Peyer's patch (tissue), 4 donors: ENCODE measurements at places on chromosomes 2 and 18.
A peak's percentile ranks its signal among the peaks of the same experiment; 100 is the strongest.

- no peak for DNase-seq
Observed at GRCh38 chr2:218017211-218018053, 14.6 kb upstream of the TNS1 start.

- DNase-seq: no peak
Observed at GRCh38 chr2:237073552-237073951, 12.1 kb upstream of the COPS8 start.

DNA sequence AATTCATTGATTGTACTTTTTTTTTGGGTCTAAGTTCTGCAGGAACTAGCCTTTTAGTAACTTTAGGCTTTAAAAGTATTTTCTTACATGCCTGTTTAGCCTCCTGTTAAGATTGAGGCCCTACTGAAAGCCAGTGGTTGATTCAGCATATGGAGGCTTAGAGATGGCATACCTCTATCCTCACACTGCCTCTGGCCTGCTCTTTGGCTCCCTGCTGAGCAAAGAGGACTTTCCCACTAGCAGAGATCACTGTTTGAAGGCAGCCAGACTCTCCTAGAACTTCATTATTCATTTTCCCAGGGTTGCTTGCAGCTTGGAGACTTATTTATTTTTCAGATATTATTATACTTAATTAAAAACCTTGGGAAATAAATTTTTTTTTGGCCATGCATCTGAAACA lies 405.6 kb upstream of the MEX3C start:
- DNase-seq: no peak

DNA sequence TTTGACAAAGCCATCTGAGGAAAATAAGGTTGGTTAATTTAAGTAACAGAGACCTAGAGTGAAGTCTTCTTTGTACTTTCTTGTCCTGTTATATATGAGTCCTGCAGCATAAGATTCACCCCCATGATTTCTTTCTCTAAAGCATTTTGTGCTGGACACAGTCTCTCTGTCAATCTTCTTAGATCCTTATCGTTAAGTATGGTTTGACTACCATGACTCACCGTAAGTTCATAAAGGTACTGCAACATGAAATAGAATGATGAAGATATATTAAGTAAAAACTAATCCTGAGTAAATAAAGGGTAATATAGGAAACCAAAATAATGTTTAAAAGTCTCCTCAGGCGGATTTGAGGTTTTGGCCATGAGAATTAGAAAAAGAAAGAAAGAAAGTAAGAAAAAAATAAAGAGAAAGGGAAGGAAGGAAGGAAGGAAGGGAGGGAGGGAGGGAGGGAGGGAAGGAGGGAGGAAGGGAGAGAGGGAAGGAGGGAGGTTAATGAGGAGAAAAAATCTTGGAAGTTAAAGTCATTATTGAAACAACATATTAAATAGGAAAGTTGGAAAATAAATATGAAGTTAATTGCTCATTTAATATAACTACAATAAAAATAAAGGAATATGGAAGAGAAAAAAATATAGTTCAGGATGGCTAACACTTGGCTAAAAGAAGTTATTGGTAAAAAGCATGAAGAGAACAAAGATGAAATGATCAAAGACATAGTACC lies 980.3 kb upstream of the CDH2 start:
- DNase-seq: no peak

- DNase-seq: no peak
Observed at GRCh38 chr18:12776821-12777471, 74.1 kb downstream of the PSMG2 start.

DNA sequence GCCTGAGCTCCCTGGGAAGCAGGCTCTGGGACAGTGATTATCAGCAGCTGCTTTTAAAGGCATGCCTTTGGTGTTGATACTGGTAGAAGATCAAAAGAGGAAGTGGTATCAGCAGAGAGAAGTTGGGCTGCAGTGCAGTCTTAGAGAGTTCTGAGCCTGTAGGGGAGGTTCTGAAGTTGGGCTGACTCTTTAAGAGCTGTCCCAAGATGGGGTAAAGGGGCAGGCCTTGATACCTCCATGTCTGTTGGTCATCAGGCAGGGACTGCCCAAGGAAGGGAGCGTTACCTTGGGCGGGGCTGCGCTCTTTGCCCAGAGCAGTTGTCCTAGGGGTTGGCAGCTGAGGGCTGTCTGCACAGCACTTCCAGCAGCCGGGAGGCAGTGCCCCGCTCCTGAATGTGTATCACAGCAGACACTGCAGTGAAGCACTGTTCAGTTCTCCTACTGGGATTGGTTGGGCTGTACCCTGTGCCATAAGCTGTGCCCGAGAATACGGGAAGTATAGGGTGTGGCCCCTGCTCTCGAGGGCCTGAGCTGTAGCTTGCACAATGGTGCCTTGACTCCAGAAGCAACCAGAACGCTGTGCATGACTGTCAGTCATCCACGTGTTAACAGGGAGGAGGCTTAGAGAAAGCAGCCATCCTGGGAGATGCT lies 177.0 kb downstream of the CTIF start:
- DNase-seq: peak; percentile 77

- DNase-seq: no peak
Observed at GRCh38 chr2:137333386-137334165, 568.2 kb downstream of the THSD7B start.

DNA sequence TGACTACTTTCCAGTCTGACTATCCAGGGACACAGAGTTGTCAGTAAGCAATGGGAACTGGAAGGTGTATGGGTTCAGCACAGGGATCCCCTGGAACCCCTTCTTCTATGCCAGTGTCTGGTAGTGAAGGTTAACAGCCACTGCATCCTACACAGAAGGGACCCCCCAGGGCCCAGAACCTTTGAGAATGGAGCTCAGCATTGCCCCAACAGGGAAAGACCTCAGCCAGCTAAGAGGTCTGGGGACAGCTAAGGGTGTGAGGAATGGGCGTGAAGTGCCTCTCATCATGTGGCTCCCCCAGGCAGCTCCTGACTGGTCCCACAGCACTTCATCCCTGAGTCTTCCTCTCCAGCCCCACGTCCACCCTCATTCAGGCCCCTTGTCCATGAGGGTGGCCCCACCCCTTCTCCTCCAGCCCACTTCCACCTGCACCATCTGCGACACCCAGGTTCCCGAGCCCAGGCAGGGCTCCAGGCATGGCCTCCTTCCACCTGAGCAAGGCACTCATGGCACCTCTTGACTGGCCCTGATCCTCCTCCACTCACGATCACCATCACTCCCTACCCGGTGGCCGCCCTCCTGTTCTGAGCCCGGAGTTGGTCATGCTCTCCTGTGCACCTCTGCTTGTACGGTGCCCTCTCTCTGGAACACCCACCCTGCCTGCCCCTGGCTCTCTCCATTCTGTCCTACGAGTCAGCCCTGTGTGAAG lies 77.1 kb downstream of the SFXN5 start:
- DNase-seq: peak; percentile 30

DNA sequence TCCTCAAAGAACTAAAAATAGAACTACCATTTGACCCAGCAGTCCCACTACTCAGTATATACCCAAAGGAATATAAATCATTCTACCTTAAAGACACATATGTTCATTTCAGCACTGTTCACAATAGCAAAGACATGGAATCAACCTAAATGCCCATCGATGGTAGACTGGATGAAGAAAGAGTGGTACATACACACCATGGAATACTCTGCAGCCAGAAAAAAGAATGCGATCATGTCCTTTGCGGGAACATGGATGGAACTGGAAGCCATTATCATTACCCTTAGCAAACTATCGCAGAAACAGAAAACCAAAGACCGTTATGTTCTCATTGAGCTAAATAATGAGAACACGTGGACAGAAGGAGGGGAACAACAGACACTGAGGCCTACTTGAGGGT lies 44.5 kb downstream of the TWSG1 start:
- DNase-seq: no peak

DNA sequence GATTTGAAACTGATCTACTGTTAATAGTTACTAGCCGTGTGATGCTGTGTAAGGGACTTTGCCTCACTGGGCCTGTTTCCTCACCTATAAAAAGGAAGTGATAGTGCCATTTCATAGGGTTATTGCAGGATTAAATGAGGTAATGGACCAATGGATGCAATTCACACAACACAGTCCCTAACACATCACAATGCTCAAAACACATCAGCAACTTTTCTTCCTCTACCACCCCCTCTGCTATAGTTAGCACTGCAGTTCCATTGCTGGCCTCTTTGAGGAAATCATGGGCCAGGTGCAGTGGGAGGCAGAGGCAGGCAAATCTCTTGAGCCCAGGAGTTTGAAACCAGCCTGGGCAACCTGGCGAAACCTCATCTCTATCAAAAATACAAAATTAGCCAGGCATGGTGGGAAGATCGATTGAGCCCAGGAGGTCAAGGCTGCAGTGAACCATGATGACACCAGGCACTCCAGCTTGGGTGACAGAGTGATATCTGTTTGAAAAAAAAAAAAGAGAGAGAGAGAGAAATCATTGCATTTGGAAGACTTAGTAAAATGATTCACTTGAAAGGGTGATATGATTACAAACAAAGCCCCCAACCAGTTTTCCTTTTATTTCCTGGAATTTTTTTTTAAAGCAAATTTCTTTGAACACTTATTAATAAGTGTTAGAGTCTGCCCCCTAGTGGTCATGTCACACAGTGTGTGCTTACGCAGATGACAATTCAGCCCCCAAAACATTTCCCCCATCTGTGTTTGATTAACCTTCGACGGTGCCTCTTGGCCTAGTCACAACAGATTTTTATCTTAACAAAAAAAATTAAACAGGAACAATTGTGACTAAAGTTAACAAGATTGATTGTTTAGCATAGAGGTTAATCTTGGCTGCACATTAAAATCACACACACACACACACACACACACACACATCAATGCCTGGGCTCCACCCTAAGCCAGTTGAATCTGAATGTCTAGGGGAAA lies 88.6 kb upstream of the BCL11A start:
- peak; percentile 44 for DNase-seq

- no peak for DNase-seq
Observed at GRCh38 chr18:7056026-7056425, 61.6 kb downstream of the LAMA1 start.

GRCh38 chr18:65725251-65726050 lies 25.4 kb upstream of the CDH7 start:
- peak; percentile 58 for DNase-seq

- no peak for DNase-seq
Observed at GRCh38 chr2:152386266-152386665, 51.3 kb downstream of the FMNL2 start.

GRCh38 chr18:506264-506663 lies 5.8 kb upstream of the COLEC12 start:
- DNase-seq: no peak

GRCh38 chr18:55550471-55550870 lies 37.5 kb downstream of the TCF4 start:
- DNase-seq: no peak

GRCh38 chr18:73313476-73313875 lies 445.7 kb upstream of the NETO1 start:
- DNase-seq: no peak

- DNase-seq: no peak
Observed at GRCh38 chr2:85419009-85419675, 628 bp downstream of the SH2D6 start.

DNA sequence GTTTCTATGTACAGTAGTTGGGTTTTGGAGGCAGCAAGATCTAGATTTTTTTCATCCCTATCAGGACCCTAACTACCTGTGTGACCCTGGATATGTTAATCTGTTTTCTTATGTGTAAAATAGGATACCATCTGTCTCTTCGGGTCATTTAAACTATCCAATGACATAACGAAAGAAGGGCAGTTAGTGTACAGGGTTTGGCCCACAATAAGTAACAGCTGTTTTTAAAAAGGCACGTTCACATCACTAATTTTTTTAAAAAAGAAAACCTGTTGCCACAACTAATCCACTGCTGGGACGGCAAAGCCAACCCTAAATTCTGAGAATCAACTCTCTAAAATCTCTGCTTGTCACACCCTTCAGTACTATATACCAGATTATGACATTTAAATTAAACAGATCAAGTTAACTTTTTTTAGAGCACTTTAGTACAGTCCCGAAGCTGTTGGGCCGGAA lies 869 bp downstream of the USP40 start:
- DNase-seq: no peak

DNA sequence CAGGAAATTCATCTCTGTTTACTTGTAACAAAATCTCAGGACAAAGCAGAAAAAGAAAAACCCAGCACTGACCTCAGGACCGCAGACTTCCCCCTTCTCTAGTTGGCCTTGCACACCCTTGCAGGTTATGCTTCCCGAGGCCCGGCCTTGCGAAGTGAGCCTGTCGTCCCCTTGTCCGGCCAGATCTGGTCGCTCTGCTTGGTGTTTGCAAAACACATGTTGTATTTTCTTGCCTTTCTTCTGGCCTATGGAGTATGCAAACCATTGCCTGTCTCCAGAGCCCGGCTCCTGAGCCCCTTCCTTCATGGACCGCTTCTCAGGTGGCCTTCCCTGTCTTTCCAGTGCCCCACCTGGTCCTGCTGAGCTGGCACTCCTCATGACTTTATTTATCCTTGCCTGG lies 4.8 kb downstream of the IMPA2 start:
- DNase-seq: no peak

- DNase-seq: no peak
Observed at GRCh38 chr2:187994464-187995331, 297.0 kb upstream of the GULP1 start.
